NCI-H2081 (cell line): ENCODE measurements at places on chromosomes 2 and 18.

GRCh38 chr2:6986912-6987361 lies 69.7 kb downstream of the RNF144A start:
- peak; percentile 64 for DNase-seq

GRCh38 chr2:214104219-214104618 lies 306.6 kb upstream of the VWC2L start:
- no peak for DNase-seq

GRCh38 chr2:54899576-54900200 lies 150.6 kb downstream of the RTN4 start:
- peak; percentile 11 for DNase-seq

GRCh38 chr2:128404709-128405466 lies 86.2 kb upstream of the HS6ST1 start:
- DNase-seq = no peak

DNA sequence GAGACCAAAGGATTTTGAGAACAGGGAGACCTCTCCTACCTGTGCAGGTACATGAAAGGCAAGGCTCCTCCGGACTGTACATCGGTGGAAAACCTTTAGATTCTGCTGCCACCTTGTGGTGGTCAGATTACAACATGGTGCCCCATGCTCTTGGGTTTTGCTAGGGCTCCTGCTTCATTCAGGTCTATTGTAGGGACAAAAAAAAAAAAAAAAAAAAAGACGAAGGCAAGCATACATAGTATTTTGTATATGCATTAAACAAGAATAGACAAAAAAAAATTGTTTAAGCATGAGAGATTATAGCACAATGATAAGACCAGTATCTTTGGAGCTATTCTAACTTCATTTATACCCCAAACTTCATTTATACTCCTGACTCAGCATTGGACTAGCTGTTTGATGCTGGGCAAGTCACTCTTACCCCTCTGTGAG lies 27.4 kb upstream of the SPR start:
- DNase-seq = peak; percentile 61

GRCh38 chr2:24642351-24642750 lies 150.8 kb downstream of the PTRHD1 start:
- DNase-seq = peak; percentile 81

GRCh38 chr2:151175864-151176263 lies 85.8 kb downstream of the RBM43 start:
- no peak for DNase-seq

GRCh38 chr18:41436772-41437171 lies 518.3 kb upstream of the PIK3C3 start:
- no peak for DNase-seq

DNA sequence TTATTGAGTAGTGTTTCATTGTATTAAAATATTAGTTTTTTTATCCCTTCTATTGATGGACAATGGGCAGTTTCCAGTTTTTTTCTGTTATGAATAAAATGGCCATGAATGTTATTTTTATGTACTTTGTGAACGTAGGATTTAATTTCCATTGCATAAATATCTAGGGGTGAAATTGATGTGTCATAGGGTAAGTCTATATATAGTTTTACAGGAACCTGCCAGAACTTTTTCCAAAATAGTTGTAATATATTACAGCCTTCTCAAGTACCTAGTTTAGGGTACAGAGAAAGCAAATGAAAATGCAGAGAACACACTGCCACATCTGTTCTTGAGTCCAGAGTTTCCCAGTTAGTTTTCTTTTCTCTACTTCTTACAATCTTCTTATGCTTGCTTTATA lies 378.6 kb downstream of the MEIS1 start:
- no peak for DNase-seq

DNA sequence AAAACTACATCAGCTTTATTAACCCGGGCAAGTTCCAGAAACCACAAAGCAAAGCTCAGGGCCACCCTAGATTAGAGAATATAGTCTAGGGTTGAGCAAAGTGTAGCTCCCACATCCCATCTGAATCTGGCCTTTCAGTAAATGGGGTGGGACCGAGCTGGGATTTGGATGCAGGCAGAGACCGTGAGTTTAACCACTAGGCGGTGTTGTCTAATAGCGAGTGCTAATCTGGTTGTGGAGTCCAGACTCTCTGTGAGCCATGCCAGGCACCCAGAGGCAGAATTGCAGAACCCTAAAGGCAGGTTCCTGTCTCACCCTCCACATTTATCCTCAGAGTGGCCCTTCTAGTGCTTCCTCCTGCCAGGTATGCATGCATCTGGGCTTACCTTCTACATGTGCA lies 435.9 kb downstream of the TSN start:
- DNase-seq = peak; percentile 7

DNA sequence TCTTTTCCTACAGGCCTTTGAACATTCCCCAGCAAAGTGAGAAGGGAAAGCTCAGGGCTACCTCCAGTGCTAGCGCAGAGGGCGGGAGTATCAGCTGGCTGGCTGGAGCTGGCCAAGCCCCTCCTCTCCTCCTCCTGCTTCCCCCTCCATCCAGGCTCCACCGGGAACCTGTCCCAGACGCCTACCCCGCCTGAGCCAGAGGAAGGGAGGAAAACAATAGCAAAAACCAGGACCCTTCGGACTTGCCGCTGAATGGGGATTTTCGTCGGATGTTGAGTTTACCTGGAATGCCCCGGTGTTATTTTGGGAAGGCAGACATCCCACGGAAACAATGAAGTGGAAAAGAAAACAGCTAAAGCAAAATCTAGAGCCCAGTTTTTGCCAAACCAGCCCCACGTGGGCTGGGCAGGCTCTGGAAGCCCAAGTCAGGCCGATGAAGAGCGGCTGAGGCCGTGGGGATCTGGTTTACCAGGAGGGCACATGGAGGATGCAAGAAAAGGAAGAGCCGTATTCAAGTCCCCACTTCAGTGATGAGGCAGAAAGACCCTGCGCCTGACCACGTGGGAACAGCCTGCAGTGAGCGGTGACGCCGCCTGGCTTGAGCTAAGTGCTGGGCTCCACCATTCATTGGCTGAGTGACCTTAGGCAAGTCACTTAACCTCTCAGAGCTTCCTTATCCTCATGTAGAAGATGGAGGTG lies 100.4 kb upstream of the LCLAT1 start:
- no peak for DNase-seq

- no peak for DNase-seq
These were observed 31.6 kb downstream of the EPB41L3 start for GRCh38 chr18:5512176-5512575.

DNA sequence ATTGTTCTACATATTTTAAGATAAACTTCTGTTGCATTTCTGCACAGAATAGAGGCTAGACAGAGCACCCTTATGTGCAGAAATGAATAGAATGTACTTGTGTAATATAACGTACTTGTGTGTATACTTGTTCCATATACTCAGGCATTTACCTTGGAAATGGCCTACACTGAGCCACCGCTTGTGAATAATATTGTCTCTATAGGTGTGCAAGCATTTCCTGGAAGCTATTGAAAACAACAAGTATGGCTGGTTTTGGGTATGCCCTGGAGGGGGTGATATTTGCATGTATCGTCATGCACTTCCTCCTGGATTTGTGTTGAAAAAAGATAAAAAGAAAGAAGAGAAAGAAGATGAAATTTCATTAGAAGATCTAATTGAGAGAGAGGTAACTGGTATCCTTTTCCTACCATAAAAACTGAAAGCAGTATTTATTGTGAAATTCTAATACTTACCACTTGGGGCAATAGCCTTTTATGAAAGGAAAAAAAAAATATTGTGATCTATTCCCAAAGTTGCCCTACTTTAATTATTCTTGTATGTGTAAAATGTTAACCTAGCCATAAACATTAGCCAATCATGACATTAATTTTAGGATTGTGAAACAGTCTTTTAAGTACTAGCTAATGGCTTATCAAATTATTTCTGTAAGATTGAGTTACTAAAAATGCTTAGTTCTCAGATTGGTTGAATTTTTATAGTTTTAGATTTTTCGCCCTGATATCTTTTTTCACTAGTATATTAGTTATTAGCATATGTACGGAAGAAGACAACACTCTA lies 18.0 kb downstream of the ZC3H15 start:
- DNase-seq = peak; percentile 46

- DNase-seq = no peak
These were observed 225.6 kb upstream of the GCFC2 start for GRCh38 chr2:75936311-75936710.

DNA sequence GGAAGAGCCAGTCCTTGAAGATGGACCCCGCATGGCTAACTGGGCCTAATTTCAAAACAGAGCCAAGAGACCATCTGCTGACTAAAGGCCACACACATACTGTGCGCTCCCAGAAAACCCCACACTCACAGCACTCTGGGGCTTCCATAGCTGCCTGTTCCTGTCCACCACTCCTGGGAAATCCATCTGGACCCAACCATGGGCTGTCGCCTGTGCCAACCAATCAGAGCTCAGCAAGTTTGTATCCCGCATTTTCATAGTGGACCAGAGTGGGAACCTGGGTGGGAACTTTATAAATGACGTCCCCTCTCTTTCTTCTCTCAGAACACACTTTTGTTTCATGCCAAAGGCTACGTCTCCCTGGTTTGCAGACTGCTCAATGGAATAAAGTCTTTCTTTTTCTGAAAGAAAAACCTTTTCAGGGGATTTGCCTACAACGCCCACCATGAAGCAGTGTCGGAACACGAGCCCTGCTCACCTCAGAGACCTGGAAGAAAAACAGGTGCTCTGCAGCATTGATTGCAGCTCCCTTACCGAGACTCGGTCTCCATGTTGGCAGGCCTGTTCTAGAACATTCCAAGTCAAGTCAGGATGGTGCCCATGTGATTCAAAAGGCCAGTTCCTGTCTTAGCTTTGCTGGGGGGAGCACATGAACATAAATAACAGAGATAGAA lies 137.2 kb upstream of the GPC1 start:
- DNase-seq = no peak

DNA sequence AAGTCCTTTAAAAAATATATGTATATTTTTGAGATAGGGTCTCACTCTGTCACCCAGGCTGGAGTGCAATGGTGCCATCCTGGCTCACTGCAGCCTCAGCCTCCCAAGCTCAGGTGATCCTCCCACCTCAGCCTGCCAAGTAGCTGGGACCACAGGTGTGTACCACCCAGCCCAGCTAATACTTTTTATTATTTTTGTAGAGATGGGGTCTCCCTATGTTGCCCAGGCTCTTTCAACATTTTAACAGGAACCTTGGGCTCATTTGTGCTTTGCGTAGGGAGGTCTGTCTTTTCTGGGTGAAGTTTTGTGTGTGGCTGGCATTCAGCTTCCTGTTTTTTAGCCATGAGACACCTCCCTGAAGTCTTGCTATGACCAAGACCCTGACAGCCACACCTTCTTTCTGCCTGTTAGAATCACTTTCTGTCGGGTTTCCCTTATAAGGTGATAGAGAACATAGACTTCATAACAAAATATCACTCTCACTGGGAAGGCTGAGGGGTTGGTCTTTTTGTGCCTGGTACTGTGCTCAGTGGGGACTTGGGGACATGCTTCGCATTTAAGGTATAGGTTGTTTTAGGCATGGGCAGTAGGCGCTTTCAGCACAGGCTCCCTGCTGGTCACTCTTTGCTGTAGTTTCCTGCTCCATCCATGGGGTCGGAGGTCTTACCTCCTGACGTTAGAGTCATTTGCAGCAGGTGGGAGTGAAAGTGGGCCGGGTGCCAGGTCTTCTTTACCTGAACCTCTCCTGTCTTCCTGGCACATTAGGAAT lies 3.4 kb downstream of the RAB31 start:
- DNase-seq = no peak

- DNase-seq = no peak
These were observed 135.8 kb downstream of the IKZF2 start for GRCh38 chr2:213015387-213016165.

DNA sequence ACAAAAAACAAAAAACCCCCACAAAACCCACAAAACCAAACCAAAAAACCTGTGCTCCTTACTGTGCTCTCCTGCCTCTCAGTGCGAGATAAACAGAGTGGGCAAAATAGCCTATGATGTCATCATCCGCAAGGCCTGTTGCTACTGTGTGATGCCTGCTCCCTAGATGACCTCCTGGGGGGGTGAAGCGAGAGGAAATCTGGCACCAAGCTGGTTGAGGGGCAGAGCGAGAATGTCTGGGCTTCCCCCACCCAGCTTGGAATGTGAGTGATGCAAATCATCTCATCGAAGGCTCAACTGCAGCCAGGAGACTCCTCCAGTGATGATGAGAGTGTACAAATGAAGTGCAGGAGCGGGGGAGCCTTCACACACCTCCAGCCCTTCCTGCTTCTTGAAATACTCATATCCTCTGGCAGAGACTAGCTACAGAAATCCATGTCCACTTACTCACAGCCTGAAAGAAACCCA lies 57.7 kb upstream of the MAP4K3 start:
- DNase-seq = no peak

- DNase-seq = no peak
These were observed 12.3 kb downstream of the GAD1 start for GRCh38 chr2:170829036-170829435.

DNA sequence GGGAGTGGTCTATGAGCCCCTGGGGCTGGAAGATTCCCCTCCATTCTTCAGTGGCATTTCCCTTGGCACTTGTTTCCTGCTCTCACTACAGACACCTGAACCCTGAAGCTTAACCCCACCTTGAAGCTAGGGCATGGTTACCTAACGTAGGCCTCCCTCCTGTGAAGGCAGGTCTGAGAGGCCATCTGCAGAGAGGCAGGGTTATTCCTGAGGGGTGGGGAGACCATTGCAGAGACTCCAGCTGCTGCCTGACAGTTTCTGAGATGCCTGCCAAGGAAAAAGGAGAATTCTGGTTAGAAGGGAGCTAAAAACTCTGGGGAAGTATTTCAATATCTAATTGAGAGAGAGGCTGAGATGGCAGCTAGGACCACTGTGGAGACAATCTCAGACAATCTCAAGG lies 119.3 kb upstream of the NDUFV2 start:
- DNase-seq = no peak

DNA sequence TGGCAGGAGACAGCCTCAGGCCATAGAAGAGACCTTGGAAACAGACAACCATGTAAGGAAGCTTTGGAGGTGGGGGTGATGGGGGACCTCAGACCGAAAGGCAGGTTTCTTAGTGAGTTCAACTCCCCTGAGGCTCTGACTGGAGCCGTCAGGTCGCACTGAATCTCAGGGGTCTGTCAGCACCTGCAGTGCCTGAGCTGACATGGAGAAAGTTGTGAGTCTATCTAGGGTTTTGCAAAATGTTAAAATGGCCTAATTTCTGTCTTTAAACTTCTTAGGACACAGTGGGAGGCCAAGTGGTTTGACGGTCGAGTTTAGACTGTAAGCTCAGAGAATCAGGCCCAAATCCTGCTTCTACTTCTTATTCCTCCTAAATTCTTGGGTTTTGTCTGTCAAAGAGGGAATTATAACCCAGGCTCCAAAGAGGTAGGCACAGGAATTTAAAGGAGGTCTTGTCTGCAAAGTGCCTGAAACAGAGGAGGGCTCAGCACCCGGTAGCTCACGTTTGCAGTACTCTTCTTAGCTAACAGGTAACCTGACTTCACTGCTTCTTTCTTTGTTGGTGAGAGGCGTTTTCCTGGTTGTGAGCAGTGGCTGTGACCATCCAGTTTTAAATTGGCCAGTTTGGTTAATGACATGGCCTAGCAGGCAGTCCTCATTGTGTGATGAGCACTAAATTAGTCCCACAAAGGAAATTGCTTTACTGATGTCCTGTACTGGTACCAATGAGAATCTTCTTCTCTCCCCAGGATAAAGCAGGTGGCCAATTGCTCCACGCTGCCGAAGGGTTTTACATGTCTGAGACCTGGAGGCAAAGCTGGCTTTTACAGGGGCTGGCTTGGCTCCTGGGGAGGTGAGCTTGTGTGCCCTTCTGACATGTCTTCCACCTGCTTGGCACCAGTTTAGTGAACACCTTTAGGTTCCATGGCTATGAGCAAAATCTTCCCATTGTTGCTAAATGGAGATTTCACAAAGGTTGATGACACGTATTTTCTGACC lies 95.7 kb downstream of the MYCN start:
- DNase-seq = no peak

- no peak for DNase-seq
These were observed 385.0 kb downstream of the EIPR1 start for GRCh38 chr2:2992634-2993033.
